ENCODE measurements at places on chromosomes 11 and 22.

DNA sequence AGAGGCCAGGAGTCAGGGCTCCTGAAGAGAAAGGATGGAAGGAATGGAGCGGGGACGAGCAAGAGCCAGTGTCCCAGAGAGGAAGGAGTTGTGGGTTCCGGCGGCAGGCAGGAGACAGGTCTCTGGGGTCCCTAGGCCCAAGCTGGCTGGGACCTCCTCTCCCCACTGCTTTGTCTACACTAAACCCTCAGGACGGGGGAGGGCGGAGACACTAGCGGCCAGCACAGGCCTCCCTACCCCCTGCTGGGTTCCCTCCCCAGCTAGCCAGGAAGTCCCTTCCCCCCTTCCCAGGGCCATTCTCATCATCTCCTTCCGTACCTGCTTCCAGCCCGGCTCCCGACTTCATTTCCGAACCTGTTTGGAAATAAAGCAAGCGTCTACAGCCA, 79.5 kb downstream of the ST3GAL4 start:
- no peak for DNase-seq

DNA sequence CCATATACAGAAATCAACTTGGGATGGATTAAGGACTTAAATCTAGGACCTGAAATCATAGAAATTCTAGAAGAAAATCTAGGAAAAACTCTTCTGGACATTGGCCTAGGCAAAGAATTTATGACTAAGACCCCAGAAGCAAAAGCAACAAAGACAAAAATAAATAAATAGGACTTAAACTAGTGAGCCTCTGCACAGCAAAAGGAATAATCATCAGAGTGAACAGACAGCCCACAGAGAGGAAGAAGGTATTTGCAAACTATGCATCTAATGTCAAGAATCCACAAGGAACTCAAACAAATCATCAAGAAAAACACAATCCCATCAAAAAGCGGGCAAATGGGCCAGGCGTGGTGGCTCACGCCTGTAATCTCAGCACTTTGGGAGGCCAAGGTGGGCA, 32.4 kb downstream of the TTC28 start:
- no peak for DNase-seq

DNA sequence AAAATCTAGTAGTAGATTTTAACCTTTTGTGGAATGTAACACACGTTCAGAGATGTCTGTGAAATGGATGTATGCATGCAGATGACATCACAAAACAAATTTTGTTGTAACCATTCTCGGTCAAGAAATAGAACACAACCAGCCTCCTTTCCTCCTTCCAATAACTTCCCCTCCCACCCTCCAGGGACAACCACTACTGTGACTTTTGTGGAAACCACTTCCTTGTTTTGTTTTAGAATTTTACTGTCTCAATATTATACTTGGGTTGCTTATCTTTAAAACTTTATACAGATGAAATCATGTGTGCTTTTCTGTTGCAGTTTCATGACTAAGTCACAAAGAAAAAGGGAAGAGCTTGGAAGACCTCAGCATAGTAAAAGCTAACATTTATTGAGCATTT, 189.4 kb upstream of the NCAM1 start:
- no peak for DNase-seq

- no peak for DNase-seq
These were observed 298.0 kb upstream of the PLET1 start for GRCh38 chr11:112558691-112559090.

- DNase-seq, result no peak
These were observed 79.3 kb upstream of the GALNT18 start for GRCh38 chr11:11701070-11701469.

DNA sequence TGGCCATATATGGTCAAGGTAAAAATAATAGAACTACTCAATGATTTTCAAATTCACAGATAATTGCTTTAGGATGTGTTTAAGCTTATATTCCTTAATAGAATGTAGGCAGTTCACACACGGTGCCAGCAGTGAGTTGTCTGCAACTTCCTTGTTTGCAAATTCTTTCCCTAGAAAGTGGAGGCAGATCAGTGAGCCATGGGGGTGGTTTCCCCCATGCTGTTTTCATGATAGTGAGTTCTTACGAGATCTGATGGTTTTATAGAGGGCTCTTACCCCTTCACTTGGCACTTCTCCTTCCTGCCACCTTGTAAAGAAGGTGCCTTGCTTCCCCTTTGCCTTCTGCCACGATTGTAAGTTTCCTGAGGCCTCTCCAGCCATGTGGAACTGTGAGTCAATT, 111.8 kb upstream of the LMO1 start:
- no peak for DNase-seq

DNA sequence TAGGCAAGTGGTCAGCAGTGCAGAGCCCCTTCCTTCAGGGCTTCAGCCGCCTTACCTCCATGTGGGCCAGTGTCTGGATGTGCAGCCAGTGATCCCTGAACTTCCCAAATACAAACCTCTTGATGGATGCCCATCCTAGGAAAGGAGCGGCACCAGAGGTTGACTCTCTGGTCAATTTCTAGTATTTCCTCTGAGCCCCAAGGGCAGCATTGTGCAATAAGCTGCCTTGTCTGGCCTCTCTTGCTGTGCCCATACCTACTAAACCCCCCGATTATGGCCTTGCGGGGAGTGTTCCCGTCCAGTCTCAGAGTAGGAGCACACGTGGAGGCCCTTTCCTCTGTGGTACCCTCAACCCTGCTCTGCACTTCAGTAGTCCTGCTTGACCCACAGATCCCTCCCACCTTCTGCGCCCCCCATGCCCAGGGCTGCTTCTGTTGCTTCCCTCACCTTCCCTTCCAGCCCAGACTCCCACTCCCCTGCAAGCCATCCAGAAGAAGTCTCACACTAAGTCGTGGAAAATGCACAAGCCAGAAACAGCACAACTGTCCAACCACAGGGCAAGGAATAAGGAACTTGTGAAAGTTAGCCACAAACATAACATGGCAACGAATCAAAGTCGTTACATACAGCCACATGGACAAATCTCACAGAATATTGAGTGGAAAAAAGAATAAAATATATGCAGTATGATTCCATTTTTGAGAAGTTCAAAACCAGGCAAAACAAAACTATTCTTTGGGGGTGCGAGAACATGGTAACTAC, 39.6 kb upstream of the HORMAD2 start:
- DNase-seq, result no peak

GRCh38 chr22:44884968-44885805, 124.6 kb downstream of the PHF21B start:
- no peak for DNase-seq

GRCh38 chr22:40397396-40397795, 27.0 kb downstream of the SGSM3 start:
- no peak for DNase-seq

GRCh38 chr22:43171607-43172006, 15.3 kb downstream of the TTLL12 start:
- no peak for DNase-seq

DNA sequence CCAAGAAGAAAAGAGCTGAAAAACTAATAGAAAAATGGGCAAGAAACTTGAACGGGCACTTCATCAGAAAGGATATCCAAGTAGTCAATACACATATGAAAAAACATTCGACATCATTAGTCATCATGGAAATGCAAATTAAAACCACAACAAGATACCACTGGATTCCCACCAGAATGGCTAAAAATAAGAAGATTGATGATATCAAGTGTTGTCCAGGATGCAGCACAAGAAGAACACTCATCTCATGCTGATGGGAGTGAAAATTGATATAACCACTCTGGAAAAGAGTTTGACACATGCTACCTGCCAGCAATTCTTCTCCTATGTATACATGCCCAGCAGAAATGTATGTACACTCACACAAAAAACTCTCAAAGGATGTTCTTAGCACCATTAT, 26.9 kb upstream of the SCUBE2 start:
- no peak for DNase-seq

DNA sequence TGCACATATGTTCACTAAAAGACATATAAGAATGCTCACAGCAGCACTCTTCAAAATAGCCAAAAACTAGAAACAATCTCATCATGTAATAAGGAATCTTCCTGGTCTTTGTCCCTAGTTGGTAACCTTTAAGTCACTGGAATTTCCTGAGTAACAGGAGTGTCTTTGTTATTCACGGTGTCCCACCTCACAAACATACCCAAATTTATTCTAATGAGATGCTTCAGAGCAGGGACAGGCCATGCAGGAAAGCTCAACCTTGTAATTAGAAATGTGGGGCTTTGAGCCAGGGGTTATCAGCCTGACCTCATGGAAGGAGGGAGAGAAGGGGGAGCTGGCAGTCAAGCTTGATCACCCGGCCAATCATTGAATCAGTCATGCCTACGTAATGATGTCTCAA, 40.3 kb upstream of the NFRKB start:
- DNase-seq, result no peak

DNA sequence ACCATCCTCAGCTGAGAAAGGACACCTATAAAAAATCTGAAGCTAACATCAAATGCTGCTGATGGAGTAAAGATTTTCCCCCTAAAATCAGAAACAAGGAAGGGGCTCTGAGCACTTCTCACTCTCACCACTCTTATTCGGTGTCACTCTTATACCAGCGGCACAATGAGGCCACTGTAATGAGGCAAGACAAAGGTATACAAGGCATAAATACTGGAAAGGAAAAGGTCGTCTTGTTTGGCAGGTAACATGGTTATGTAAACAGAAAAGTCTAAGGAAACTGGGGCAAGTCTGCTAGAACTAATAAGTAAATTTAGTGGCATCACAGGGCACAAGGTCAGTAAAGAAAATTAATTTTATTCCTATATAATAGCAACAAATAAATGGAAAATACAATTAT, 8.1 kb upstream of the MOB2 start:
- no peak for DNase-seq

GRCh38 chr11:120830085-120830620, 193.7 kb upstream of the TBCEL start:
- no peak for DNase-seq

DNA sequence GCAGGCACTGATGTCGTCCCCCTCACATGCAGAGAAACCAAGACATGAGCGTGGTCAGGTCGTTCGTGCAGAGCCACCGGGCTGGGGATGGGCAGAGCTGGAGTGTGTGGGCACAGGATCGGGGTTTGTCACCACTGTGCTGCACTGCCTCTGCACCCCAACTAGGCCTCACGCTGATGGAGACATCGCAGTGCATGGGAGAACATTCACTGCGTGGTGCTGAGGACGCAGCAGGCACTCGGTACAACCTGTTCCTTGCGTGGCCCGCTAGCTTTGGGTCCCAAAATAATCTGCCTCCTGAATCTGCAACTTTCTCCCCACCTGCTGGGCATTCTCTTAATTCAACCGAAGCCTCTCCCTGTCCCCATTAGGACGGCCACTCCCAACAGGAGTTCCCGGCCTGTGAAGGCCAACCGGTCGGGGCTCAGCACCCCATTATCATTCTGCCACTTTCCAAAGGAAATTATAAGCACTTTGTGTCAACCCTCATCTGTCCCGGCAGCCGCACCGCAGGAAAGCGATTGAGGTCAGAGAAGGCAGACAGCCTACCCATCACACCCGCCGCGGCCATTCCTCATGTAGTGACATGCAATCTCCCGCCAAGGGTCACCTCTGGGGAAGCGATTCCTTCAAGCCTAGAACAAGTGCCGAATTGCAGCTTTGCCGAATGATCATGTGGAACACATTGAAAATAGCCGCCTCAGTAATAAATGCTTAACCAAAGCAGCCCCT, 490.4 kb downstream of the MN1 start:
- no peak for DNase-seq

GRCh38 chr22:11628651-11629511, 3899.1 kb upstream of the OR11H1 start:
- DNase-seq, result no peak

- no peak for DNase-seq
These were observed 39.9 kb upstream of the RAPSN start for GRCh38 chr11:47488674-47489394.

GRCh38 chr11:43852057-43852636, 28.5 kb upstream of the ALKBH3 start:
- peak; percentile 17 for DNase-seq

GRCh38 chr11:69841170-69841858, 22.1 kb upstream of the FGF3 start:
- no peak for DNase-seq

- DNase-seq, result no peak
These were observed 10.9 kb upstream of the TSKU start for GRCh38 chr11:76772100-76772782.

DNA sequence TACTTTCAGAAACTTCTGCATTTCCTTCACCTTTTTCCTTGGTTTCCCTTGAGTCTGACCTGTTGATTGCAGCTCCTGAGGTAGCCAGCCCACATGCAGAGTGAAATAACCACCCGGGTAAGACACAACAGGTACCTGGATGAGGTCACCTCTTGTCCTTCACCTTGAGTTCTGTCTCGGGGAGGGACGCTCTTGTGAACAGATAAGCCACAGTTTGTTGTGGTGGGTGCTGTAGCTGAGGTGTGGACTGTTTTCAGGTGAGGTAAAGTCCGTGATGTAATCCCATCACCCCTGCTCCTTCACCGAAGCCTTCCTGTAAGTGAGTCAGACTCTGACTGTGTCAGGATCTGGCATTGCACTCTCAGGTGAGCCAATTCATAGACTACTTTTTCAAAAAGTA, 183.1 kb downstream of the NAV2 start:
- no peak for DNase-seq
